Right atrium auricular region (tissue), 2 donors: ENCODE measurements at places on chromosomes 16 and 17. TPM values are rescaled to one million over a fixed set of nuclear protein-coding genes. Genes with fewer than 3 reads are reported as not detected.

DNA sequence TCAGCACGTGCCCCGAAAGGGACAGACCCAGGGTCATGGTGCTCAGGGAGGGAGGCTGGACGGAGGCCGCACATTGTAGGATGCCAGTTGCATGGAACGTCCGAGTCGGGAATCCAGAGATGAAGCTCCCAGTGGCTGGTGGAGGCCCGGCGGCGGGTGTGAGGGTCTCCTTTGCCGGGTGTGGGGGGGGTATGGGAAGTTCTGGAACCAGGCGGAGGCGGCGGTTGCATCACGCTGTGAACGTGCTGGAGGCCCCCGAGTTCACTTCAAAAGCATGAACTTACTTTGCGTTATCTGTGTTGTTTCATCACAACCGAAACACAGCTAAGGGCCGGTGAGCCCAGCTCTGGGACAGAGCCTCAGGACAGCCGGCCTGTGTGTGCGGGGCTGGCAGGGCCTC is 73.4 kb upstream of the GNG13 start:
- no peak for DNase-seq

DNA sequence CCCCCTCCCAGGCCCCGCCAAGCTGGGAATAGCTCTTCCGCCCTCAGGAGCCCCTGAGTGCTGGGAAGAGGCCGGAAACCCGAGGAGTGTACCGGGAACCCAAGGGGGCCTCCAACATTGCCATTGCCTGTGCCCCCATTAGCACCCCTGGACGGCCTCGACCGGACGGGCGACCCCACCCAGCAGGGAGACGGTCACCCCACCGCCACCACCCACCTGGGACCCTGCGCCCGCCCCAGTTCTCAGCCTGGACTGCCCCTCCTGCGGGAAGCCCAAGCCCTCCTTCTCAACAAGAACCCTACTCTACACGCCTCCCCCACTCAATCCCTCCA is 2.0 kb downstream of the CARHSP1 start:
- DNase-seq, result no peak

- no peak for DNase-seq
Measured at GRCh38 chr17:28396635-28397239, 9.3 kb downstream of the SLC46A1 start.

- DNase-seq, result no peak
Measured at GRCh38 chr17:39360537-39360936, 40.9 kb downstream of the FBXL20 start.

KRTAP2-1 gene
- not detected for total RNA-seq

- DNase-seq, result no peak
Measured at GRCh38 chr17:34826332-34826731, 134.9 kb downstream of the CCT6B start.

PPP4C gene
- 23.2 TPM for total RNA-seq

DNA sequence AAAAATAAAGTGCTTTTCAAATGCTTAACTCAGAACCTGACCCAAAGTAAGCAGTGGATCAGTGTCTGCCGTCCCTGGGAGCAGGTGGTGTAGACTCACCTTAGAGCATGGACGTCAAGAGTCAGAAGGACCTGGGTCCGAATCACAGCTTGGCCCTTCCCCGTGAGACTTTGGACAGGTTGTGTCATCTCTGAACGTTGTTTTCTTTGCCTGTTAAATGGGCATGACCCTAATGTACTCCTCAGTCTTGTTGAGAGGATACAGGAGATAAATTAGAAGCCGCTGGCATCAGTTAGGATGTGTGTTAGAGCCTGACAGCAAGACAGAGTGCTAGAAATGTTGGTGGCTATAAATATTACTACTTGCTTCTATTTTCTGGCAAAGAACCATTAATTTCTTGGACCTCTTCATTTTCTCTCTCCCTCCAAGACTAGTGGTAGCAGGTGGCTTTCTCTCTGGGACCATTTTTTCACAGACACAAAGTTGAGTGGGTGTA is 68.8 kb downstream of the RAB11FIP4 start:
- DNase-seq, result no peak

GRCh38 chr16:69219279-69219678 is 32.3 kb downstream of the SNTB2 start:
- DNase-seq, result no peak

GRCh38 chr17:15012351-15012980 is 252.7 kb downstream of the PMP22 start:
- DNase-seq, result no peak

DNA sequence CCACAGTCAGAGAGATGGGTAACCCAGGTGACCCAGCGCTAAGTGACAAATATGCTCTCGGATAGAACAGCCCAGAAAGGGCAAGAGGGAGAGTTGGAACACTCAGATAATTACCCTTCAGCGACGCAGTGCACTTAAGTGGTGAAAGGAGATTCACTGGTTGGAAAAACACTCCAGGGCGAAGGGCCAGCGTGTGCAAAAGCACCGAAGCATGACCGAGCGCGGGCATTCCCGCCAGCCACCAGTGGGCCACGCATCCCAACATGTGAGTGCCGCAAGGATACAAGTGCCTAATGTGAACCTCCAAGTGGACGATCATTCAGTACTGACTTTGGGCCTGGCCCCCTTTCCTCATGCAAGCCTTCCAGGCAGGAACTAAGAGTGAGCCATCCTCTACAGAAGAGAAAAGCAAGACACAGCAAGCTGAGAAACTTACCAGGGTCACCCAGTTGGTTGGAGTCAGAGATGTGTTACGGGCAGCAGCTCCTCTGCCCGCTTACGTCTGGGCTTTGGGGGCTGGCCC is 258.4 kb downstream of the C16orf95 start:
- no peak for DNase-seq

- no peak for DNase-seq
Measured at GRCh38 chr16:2740476-2740875, 12.0 kb upstream of the SRRM2 start.

DNA sequence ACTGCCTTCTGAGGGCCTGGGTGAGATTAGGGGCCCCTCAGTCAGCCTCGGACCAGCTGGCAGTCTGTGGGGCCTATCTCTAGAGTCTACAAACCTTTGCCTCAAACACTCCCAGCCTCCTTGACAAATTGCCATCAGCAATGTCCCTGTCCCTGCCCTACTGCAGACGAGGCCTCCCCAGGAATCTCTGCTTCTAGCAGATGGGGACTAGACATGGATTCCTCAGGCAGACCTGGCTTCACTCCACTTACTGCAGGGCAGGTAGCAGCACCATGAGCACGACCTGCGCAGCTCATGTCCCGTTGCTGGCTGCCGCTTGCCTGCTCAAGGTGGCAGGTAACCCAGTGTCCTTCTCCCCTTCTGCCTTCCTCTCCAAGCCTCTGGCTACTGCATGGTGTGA is 49.1 kb downstream of the PLD6 start:
- DNase-seq, result no peak

DNA sequence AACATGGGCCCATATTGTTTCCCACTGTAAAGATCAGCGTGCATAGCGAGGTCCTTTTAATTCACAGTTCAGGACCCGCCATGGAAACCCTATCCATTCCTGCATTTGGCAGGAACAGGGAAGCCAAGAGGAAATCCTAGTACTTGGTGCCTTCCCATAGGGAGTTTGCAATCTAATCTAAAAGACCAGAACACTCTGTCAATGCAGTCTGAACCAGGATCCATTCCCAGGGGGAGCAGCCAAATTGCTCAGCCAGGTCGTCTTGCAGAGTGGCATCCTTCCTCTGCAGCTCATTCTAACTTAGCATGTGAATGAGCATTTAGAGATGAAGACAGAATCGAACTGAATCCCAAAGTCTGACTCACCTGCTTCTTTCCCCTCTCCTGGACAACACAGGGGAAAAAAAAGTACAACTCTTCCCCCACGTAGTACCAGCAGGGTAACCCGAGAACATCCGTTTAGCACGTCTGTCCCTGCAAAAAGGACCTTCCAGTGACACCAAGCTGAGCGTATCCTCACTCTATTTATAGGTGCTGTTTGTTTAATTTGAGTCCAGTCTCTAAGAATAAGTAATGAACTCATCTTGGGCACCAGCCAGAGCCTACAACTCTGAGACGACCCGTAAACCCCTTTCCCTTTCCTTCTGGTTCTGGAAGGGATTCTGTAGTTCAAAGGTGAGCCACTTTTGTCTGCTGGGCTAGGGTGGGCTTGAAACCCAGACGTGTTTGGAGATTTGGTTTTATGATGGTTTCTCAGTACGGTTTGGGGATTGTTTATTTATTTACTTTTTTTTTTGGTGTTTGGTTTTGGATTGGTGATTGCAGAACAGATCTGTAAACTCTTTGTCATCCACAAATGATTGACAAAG is 74.5 kb downstream of the ERCC4 start:
- DNase-seq, result peak; percentile 56

GRCh38 chr17:10349403-10349802 is 23.4 kb downstream of the MYH13 start:
- no peak for DNase-seq

TBC1D3I gene
- total RNA-seq, result not detected

POLG2 gene
- 2.7 TPM for total RNA-seq

GRCh38 chr16:73092236-73092781 is 44.4 kb upstream of the ZFHX3 start:
- no peak for DNase-seq

DNA sequence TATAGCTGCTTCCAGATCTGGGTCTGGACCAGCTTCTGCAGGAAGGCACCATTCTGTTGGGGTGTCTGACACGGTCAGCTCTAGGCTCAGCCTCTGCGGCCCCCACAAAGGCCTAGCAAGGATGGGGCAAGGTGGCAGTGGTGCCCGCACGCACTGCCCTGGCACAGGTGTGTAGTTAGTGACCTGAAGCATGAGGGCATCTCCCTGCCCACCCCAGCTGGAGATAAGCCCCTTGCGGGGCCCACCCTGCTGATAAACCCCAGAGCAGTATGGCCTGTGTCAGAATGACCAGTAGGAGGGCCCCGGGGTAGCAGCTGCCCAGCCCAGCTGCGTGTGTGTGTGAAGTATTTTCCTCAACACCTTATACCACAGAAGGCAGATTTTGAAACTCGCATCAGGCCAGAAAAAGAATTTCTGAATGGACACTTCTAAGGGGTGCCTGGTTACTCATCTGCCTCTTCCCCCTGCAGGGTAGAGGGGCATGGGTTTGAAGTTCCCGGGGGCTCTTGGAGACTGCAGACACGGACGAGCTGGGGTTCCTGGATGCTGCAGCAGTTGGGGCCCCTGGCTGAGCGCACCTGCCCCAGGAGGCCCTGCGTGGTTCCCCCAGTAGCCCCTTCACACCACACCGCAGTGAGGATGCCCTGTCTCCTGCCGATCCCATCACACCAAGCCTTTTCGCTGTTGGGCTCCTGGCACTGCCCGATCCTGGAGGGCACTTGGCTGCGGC is 4.5 kb downstream of the ARHGDIA start:
- DNase-seq, result no peak

DYNLRB2 gene
- not detected for total RNA-seq

SNX20 gene
- 1.9 TPM for total RNA-seq

C1QTNF1 gene
- total RNA-seq, result 125 TPM

GRCh38 chr17:77854083-77854758 is 104.3 kb upstream of the TNRC6C start:
- DNase-seq, result no peak
